ENCODE measurements at places on chromosomes 2 and 18. TPM values are rescaled to one million over a fixed set of nuclear protein-coding genes. Genes with fewer than 3 reads are reported as not detected.

The ERICH2 gene
- not detected for total RNA-seq

The GPR45 gene
- not detected for total RNA-seq

The LHCGR gene
- not detected for total RNA-seq

The SEMA4F gene
- total RNA-seq = 8.8 TPM

The COL4A4 gene
- total RNA-seq = 1.0 TPM

The CCDC88A gene
- 26.2 TPM for total RNA-seq

The DNER gene
- 7.0 TPM for total RNA-seq

The TUBA3D gene
- total RNA-seq = not detected

The PPP1R1C gene
- 3.3 TPM for total RNA-seq

The ICOS gene
- total RNA-seq = not detected

The YES1 gene
- 31.3 TPM for total RNA-seq

The NCKAP5 gene
- total RNA-seq = 0.96 TPM

The CKAP2L gene
- total RNA-seq = 14.2 TPM

The ARHGEF4 gene
- total RNA-seq = 6.4 TPM

The UGT1A1 gene
- 0.83 TPM for total RNA-seq

The UBR3 gene
- 11.4 TPM for total RNA-seq

The RMC1 gene
- total RNA-seq = 14.6 TPM

The REG3G gene
- not detected for total RNA-seq

The TOGARAM2 gene
- 0.17 TPM for total RNA-seq

The TAF4B gene
- total RNA-seq = 5.6 TPM

The CFAP221 gene
- not detected for total RNA-seq

The LRRTM4 gene
- not detected for total RNA-seq

The SCYGR4 gene
- total RNA-seq = not detected

The TUBA4A gene
- 385 TPM for total RNA-seq

The CGREF1 gene
- 7.3 TPM for total RNA-seq

The OXER1 gene
- not detected for total RNA-seq

The SPEG gene
- total RNA-seq = 5.2 TPM

The VAPA gene
- total RNA-seq = 220 TPM

The SP3 gene
- total RNA-seq = 41.4 TPM

The MERTK gene
- 1.4 TPM for total RNA-seq

The ARL6IP6 gene
- 28.6 TPM for total RNA-seq

The NYAP2 gene
- not detected for total RNA-seq

The IMMT gene
- total RNA-seq = 105 TPM

The CHPF gene
- 17.5 TPM for total RNA-seq

The KCNE4 gene
- 0.83 TPM for total RNA-seq

The CNNM4 gene
- 17.2 TPM for total RNA-seq

The ITM2C gene
- 78.0 TPM for total RNA-seq

The STAT4 gene
- 3.4 TPM for total RNA-seq

All from A549 treated with RU486 at 1 μM for 4 hours (cell line).